ENCODE measurements at places on chromosomes 5 and 9.

DNA sequence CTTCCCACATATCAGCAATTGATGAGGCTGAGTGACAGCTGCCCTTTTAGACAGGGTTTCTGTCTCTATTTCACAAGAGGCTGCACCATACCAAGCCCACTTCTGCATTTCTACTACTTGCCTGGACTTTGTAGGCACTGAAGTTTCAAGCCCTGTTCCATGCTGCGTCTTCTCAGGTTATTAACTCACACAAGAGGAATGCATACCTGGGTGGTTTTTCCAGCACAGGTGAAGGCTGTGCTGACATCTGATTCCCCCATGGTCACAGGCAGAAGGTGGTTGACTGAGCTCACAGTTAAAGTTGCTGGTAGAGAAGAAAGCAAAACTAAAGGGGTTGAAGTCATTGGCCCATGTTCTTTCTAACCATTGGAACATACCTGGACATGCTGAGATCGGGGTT is 86.6 kb downstream of the MAMDC2 start:
- no peak for DNase-seq

DNA sequence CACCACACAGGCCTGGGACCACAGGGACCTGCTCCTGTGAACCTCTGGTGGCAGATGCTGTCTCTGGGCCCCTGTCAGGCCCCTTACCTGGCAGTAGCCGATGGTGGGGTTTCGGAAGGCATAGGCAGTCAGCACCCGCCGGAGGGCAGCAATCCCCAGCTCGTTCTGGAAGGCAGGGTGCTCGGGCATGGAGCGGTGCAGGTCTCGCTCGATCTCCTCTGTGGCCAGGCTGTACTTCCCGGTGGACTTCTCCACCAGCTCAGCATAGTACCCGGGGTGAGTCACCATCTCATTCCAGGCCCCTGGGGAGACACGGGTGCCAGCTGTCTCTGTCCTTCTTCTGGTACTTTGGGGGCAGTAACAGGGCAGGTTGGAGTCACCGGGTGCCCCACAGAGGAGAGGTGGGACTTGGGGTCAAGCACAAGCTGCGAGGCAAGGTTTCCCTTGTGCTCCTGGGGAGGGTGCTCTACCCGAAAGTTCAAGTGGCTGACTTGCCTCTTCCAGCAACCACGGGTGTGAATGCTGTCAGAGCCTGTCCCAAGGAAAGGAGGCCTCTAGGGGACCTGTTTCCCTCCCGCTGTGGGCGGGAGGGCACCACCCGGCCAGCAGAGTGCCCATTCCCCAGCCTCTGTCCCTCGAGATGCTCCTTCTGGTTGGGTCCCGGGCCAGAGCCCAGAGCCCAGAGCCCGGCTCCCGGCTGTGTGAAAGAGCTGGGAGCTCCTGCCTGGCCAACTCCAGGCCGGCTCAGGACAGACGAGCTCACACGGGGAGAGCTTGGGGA is 19.8 kb upstream of the MRNIP start:
- no peak for DNase-seq

- DNase-seq, result peak; percentile 58
These were observed 155.0 kb downstream of the MAN2A1 start for GRCh38 chr5:109844695-109845094.

DNA sequence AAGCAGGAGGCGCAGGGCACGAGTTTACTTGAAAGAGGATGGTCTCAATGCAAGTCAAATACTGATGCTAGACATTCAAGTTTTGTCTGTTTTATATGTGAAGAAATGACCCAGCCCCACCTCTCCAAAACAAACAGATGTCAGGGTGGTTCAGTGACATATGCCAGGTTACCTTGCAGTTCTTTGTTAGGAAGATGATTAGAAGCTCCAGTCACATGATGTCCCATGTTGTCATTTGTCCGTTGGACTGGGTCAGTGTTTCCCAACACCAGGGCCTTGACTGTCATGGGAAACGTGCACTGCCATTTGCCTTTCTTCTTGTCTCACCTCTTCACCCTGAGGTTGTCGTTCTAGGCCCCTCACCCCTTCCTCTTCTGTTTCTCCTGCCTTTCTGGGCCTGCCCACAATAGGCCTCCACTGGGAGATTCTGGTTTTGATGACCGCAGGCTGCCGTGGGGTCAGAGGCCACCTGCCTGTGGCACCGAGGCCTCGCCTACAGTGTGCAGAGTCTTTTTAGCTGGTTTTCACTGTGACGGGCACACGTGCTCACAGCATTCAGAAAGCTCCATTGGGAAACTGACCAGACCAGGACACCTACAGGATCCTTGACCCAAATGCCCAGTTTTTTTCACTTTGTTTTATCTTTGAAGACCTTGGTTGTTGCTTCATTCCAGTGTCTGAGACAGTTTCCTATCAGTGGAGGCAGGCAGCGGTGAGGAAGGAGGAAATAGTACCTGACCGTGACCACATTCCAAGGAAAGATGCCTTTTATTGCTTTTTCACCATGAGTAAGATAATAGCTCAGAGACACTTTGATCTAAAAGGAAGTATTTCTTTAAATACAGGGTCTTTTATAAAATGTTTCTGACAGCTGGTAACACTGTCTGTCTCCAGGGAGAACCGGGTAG is 123.1 kb downstream of the PIP5K1B start:
- no peak for DNase-seq

- no peak for DNase-seq
These were observed 70.6 kb upstream of the ZNF622 start for GRCh38 chr5:16536246-16536645.

GRCh38 chr9:122519376-122519775 is 435 bp downstream of the OR1J4 start:
- DNase-seq, result no peak

GRCh38 chr9:86639899-86640379 is 285.7 kb upstream of the TUT7 start:
- DNase-seq, result no peak

- DNase-seq, result no peak
These were observed 182.2 kb downstream of the MAPKAP1 start for GRCh38 chr9:125524583-125525355.

- no peak for DNase-seq
These were observed 5.1 kb upstream of the TERT start for GRCh38 chr5:1299961-1300360.

DNA sequence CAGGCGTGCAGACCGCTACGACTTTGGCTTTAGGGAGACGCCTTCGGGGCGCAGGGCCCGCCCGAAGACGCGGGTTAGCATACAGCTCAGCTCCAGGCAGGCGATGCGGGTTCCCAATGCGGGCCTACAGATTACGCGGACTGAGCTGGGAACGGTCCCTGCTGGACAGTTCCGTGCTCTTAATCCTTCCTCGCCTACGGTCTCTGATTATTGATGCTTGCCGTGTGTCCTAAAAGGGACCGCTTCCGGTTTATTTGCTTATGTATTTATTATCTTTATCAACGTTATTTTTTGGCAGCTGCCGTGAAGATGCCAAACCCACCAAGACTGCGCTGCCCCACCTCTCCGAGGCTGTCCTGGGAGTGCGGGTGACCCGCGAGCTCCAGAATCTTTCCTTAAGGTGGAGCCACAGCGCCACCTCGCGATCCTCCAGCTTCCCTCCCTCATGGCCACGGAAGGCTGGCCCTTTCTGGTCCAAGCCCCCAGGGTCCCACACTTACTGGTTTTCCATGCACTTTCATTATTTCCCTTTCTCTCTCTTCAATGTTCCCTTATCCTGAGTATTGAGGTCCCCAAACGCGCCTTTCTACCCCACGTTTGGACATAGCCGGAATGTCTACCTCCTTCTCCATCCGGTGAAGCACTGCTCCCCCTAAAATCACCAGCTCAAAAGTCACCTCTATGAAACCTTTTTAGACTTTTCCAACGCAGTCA is 7.0 kb upstream of the EBF1 start:
- no peak for DNase-seq

DNA sequence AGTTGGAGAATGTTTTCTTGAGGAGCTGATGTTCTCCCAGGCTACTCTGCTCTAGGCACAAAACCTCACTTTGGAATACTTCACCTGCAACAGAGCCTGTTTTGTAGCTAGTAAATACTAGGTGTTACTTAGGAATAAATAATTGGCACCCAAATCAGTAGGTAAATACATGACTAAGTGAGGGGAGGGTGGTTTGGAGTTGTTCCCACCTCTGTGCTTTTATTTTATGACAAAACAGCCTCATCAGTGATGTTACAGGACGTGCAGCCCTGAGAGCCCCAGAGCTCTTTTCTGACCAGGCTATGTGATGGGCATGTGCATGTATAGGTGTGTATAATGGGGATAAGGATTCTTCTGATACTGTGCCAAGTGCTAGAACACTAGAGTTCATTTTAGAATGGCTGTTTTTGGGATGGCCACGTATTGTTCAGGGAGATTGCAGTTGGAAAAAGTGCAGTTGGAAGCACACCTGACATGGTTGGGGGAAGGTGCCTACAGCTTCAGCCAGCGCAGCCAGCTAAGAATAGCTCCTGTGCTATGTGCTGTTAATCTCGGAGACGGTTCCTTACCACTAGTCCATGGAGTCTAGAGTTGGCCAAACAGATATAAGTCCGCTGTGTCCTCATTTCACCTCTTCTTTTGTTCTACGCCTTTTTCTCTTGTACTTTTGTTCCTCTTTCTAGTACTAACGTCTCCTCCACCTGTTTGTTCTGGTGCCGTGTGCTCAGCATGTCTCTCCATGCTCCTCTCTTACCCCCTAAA is 284.7 kb downstream of the FANCC start:
- no peak for DNase-seq

- DNase-seq, result peak; percentile 97
These were observed 42.5 kb upstream of the EXOC3 start for GRCh38 chr5:400282-401145.

GRCh38 chr9:120755810-120756434 is 37.3 kb downstream of the FBXW2 start:
- DNase-seq, result no peak

DNA sequence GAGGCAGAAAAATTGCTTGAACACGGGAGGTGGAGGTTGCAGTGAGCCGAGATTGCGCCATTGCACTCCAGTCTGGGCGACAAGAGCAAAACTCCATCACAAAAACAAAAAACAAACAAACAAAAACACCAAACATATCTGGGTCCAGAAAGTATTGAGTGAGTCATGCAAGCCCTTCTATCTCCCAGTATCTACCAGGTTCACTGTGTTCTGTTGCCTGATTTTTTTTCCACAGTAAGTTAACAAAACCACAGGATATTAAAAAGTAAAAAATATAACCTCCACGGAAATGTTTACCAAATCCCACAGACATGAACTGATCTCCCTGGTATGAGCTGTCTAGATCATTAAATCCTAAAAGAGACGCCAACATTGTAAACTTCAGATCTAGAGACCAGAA is 94.4 kb downstream of the ANKH start:
- DNase-seq, result no peak

GRCh38 chr9:71891557-71892189 is 19.3 kb downstream of the ABHD17B start:
- no peak for DNase-seq

GRCh38 chr5:66426259-66427138 is 169.7 kb upstream of the MAST4 start:
- no peak for DNase-seq

GRCh38 chr9:82443312-82443711 is 454.7 kb downstream of the SPATA31D1 start:
- DNase-seq, result no peak

GRCh38 chr5:32531885-32532520 is 53.4 kb upstream of the SUB1 start:
- no peak for DNase-seq

GRCh38 chr5:120576588-120576987 is 112.5 kb downstream of the PRR16 start:
- DNase-seq, result no peak

GRCh38 chr9:3830291-3830690 is 304.5 kb upstream of the RFX3 start:
- DNase-seq, result no peak

DNA sequence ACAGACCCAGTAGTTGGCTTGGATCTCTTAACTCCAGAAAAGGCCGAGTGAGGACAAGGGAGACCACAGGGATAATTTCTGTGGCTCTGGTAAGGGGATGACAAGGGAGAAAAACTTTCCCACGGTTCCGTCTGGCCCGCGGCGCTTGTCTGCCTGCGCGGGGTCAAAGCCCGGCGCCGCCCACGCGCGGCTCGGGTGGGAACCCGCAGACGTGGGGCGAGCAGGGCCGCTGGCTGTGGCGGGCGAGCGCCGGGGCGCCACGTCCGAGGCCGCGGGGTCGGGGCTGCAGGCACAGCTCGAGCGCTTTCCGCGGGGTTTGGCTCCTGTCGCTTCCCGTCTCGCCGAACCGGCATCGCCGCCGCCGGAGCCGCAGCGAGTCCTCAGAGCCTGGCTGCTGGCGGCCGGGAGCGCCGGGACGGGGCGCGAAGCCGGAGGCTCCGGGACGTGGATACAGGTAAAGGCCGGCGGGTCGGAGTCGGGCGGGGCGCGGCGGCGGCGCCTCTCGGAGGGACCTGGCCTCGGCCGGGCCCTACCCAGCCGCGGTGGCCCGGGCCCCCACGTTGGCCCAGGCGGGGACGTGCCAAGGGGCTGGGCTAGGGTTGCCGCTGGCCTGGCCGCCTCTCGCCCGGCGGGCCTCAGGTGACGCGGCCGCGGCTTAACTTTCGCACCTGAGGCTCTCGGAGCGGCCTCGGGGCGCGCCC is at the start of gene RNF180:
Gene RNF180, plus strand, starts transcription at position 344 of the 701 bp plus-strand sequence. CDS start 34,965 bp downstream, outside the sequence.
- no peak for DNase-seq

GRCh38 chr5:125348221-125348692 is 601.8 kb upstream of the ZNF608 start:
- no peak for DNase-seq

- DNase-seq, result no peak
These were observed 263.6 kb downstream of the FANCC start for GRCh38 chr9:95053611-95054570.

DNA sequence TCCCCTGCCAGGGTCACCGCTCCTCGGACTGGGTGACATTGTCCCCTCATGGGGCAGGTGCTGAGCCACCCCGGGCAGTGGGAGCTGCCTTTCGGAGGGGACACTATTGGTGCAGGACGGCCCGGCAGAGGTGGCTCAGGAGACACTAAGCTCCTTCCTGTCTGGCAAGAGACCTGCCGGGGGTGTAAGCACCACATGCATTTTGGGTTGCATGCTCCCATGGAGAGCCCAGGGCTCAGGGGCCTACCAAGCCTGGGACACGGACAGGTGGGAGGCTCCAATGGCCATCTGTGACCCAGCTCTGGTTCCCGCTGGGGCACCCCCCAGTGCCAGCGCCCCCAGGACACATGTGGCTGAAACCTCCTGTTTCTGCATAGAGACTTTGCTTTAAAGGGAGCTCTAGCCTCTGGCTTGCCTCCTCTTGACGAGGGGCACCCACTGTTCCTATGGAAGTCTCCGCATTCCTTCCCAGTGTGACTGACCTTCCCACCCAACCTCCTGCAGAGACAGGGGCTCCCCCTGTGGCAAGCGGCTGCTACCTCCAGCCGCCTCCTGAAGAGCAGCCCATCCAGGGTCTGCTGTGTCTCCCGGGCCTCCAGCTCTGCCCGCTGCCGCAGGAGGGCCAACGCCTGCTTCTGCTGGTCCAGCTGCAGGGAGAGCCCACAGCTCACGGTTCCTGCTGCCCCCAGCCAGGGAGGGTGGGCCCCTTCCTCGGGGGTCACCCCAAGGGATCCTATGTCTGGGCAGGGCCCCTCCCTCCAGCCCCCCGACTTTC is 28.1 kb downstream of the CCDC187 start:
- no peak for DNase-seq

DNA sequence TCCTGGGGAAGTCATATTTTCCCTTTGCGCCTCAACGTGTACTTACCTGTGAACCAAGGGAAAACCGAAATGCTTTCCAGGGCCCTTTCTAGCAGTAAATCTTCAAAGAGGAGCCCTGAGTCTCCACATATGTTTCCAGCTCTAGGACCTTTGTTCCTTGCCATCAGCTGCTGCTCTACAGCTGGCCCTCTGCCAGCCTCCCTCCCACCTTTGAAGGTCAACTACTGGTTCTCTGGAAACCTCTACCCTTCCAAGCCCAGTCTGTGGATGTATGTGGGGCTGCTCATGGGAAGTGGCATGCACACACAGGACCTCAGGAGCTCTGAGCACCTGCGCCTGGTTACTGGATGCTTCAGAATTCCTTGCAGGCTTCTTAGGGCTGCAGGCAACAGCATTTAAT is 117.2 kb downstream of the PSD2 start:
- DNase-seq, result no peak
